ENCODE measurements at places on chromosomes 16 and 17. TPM values are rescaled to one million over a fixed set of nuclear protein-coding genes. Genes with fewer than 3 reads are reported as not detected.

ZG16 gene
- total RNA-seq = not detected

GRAPL gene
- not detected for total RNA-seq

RBL2 gene
- total RNA-seq = 16.3 TPM

NLK gene
- 12.5 TPM for total RNA-seq

TAC4 gene
- total RNA-seq = not detected

ACAP1 gene
- 3.9 TPM for total RNA-seq

PIPOX gene
- 0.06 TPM for total RNA-seq

SLC12A4 gene
- 25.2 TPM for total RNA-seq

PDE6G gene
- total RNA-seq = 2.5 TPM

DNAI2 gene
- total RNA-seq = not detected

KLHL10 gene
- total RNA-seq = 0.10 TPM

ZSCAN10 gene
- total RNA-seq = not detected

SPATA22 gene
- not detected for total RNA-seq

NT5C3B gene
- total RNA-seq = 109 TPM

HAS3 gene
- total RNA-seq = 45.9 TPM

CORO1A gene
- total RNA-seq = 3.7 TPM

FZD2 gene
- 37.4 TPM for total RNA-seq

SLC47A1 gene
- total RNA-seq = 23.0 TPM

RND2 gene
- total RNA-seq = 0.12 TPM

NPIPB9 gene
- total RNA-seq = 1.8 TPM

TBC1D3I gene
- total RNA-seq = 0.29 TPM

RSPRY1 gene
- total RNA-seq = 30.3 TPM

MT1A gene
- 15.7 TPM for total RNA-seq

CHST5 gene
- total RNA-seq = 0.10 TPM

FSCN2 gene
- 0.68 TPM for total RNA-seq

HS3ST3B1 gene
- 0.49 TPM for total RNA-seq

CBLN1 gene
- total RNA-seq = 0.06 TPM

TBC1D3H gene
- total RNA-seq = not detected

FBXL16 gene
- total RNA-seq = 1.5 TPM

HS3ST6 gene
- 3.1 TPM for total RNA-seq

HEATR9 gene
- total RNA-seq = not detected

ZFP1 gene
- total RNA-seq = 12.9 TPM

CACNG3 gene
- not detected for total RNA-seq

PYDC1 gene
- not detected for total RNA-seq

CCDC154 gene
- total RNA-seq = 0.57 TPM

PRSS27 gene
- 1.00 TPM for total RNA-seq

HOXB7 gene
- 32.4 TPM for total RNA-seq

SKAP1 gene
- total RNA-seq = 0.08 TPM

TEX19 gene
- total RNA-seq = 0.31 TPM

CD300LG gene
- total RNA-seq = not detected

OR4D1 gene
- total RNA-seq = 0.02 TPM

MIEN1 gene
- total RNA-seq = 90.3 TPM

MYOCD gene
- 3.0 TPM for total RNA-seq

MT1E gene
- total RNA-seq = not detected

CTU2 gene
- total RNA-seq = 25.0 TPM

CA4 gene
- total RNA-seq = not detected

NGFR gene
- total RNA-seq = 0.83 TPM

FBXW10B gene
- 3.5 TPM for total RNA-seq

FUS gene
- total RNA-seq = 492 TPM

CDH1 gene
- 4.2 TPM for total RNA-seq

EVPL gene
- 14.9 TPM for total RNA-seq

FOXF1 gene
- total RNA-seq = not detected

LPCAT2 gene
- total RNA-seq = 7.4 TPM

Measured in A549 treated with DMSO at 1 μM for 4 hours (cell line).